GM12878 (cell line): ENCODE measurements at places on chromosomes 5 and 9.

- H3K36me3 ChIP-seq, result no peaks in the 10 kb centered on the region
- H3K4me1 ChIP-seq, result no peaks in the 10 kb centered on the region
- no peak overlapping the region for H3K4me3 ChIP-seq
- DNase-seq, result no peak
Observed at GRCh38 chr9:81676395-81676794, 13.0 kb downstream of the TLE1 start.

DNA sequence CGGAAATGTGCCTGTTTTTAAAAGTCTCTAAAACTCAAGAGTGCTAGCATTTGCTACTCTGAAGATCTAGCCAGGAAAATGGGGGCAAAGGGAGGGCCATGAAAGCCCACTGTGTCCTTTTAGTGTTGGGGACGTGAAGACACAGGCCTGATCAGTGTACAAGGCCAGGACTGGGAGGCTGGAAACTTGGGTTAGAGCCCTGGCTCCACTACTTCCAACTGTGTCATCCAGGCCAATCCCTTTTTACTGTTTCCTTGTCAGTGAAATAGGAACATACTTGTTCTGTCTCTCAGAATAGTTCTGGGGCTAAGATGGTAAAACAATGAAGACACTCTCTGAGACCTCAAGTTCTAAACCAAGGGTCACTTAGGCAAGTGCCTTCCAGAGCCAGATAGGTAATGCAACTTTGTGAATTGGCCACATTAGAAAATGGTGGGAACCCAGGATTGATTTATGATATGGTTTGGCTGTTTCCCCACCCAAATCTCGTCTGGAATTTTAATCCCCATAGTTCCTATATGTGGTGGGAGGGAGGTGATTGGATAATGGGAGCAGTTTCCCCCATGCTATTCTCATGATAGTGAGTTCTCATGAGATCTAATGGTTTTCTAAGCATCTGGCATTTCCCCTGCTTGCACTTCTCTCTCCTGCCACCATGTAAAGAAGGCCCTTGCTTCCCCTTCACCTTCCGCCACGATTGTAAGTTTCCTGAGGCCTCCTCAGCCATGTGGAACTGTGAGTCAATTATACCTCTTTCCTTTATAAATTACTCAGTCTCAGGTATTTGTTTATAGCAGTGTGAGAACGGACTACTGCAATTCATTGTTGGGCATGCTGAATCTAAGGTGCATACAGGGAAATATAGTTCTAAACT lies 30.4 kb upstream of the B4GALT1 start:
- no peaks in the 10 kb centered on the region for H3K36me3 ChIP-seq
- no peak overlapping the region for H3K4me3 ChIP-seq
- no peak overlapping the region for H3K27ac ChIP-seq
- no peaks in the 10 kb centered on the region for H3K27me3 ChIP-seq
- peaks cover 11% of the 10 kb centered on the region for H3K4me1 ChIP-seq

- no peak for DNase-seq
- H3K27ac ChIP-seq, result no peak overlapping the region
- no peak overlapping the region for H3K4me3 ChIP-seq
- no peaks in the 10 kb centered on the region for H3K36me3 ChIP-seq
Observed at GRCh38 chr5:58281189-58281588, 178.7 kb downstream of the PLK2 start.

GRCh38 chr9:133955821-133956411 lies 36.2 kb downstream of the VAV2 start:
- H3K27me3 ChIP-seq, result no peaks in the 10 kb centered on the region
- H3K36me3 ChIP-seq, result no peaks in the 10 kb centered on the region
- peak overlapping the region; percentile 99 for H3K27ac ChIP-seq
- H3K4me1 ChIP-seq, result peaks cover 57% of the 10 kb centered on the region
- DNase-seq, result no peak

GRCh38 chr9:17422994-17423680 lies 155.7 kb upstream of the SH3GL2 start:
- H3K27ac ChIP-seq, result no peak overlapping the region
- H3K4me3 ChIP-seq, result no peak overlapping the region
- no peaks in the 10 kb centered on the region for H3K4me1 ChIP-seq
- DNase-seq, result no peak

DNA sequence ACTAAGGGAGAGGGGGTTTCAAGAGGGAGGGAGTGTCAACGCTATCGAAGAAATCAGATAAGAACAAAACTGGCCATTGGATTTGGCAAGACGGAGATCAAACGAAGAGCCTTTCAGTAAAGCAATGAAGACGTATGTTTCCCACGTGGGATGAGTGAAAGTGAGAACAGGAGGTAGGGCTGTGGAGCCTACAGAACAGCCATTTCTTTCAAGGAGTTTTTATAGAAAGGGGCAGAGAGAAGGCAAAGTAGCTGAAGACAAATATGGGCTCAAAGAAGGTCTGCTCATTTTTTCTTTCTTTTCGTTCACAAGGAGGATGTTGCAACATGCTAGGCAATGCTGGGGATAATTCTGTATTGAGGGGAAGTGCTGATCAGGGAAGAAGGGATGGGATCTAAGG lies 98.3 kb downstream of the SUSD1 start:
- peak overlapping the region; percentile 64 for H3K4me3 ChIP-seq
- peaks cover 51% of the 10 kb centered on the region for H3K4me1 ChIP-seq
- no peaks in the 10 kb centered on the region for H3K36me3 ChIP-seq
- H3K27me3 ChIP-seq, result no peaks in the 10 kb centered on the region

DNA sequence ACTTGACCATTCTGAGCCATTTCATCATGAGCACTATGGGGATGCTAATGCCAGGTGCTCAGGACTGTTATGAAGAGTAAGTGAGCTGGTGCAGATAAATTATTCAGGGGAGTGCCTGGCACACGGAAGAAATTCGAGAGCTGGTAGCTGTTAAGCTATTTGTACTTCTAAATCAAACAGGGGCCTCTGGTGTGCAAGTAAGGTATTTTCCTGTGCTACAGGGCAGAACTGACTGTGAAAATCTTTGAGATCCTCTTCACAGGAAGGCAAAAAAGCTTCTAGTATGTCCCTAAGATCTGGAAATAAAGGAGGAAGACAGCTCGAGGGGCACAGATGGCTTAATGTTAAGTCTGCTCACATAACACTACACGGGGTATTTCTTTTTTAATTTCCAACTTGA lies 106.3 kb upstream of the SPOCK1 start:
- H3K36me3 ChIP-seq, result no peaks in the 10 kb centered on the region
- H3K27ac ChIP-seq, result no peak overlapping the region
- H3K4me1 ChIP-seq, result no peaks in the 10 kb centered on the region
- peaks cover 1% of the 10 kb centered on the region for H3K27me3 ChIP-seq

DNA sequence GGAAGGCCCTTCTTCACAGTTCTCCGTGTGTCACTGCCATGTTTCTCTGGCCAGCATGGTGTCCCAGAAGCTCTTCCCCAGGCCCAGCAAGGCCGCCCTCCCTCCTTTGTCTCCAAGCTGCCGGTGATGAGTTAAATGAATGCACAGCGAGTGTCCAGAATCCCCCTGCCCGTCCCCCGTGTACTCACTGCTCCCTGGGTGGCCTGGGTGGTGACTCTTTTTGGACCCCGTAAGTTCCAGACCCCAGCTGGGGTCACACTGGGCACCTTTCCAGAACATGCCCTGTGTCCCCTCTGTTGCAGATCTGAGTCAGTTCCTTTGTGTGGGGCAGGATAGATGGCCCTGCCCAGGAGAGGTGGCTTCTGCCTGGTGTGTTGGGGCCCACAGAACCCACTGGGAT lies 95.0 kb downstream of the MRPL36 start:
- no peak overlapping the region for H3K27ac ChIP-seq
- H3K4me1 ChIP-seq, result no peaks in the 10 kb centered on the region
- no peak for DNase-seq
- H3K27me3 ChIP-seq, result no peaks in the 10 kb centered on the region; the same call in none of the 2 replicates
- H3K36me3 ChIP-seq, result no peaks in the 10 kb centered on the region
- H3K4me3 ChIP-seq, result no peak overlapping the region

- no peak for DNase-seq
- H3K4me3 ChIP-seq, result peak overlapping the region; percentile 2; the same call in 1 of the 2 replicates
- peaks cover 4% of the 10 kb centered on the region; the same call in 1 of the 2 replicates for H3K27me3 ChIP-seq
- peaks cover 15% of the 10 kb centered on the region for H3K4me1 ChIP-seq
- no peak overlapping the region for H3K27ac ChIP-seq
Observed at GRCh38 chr9:126470241-126470993, 143.3 kb upstream of the LMX1B start.

DNA sequence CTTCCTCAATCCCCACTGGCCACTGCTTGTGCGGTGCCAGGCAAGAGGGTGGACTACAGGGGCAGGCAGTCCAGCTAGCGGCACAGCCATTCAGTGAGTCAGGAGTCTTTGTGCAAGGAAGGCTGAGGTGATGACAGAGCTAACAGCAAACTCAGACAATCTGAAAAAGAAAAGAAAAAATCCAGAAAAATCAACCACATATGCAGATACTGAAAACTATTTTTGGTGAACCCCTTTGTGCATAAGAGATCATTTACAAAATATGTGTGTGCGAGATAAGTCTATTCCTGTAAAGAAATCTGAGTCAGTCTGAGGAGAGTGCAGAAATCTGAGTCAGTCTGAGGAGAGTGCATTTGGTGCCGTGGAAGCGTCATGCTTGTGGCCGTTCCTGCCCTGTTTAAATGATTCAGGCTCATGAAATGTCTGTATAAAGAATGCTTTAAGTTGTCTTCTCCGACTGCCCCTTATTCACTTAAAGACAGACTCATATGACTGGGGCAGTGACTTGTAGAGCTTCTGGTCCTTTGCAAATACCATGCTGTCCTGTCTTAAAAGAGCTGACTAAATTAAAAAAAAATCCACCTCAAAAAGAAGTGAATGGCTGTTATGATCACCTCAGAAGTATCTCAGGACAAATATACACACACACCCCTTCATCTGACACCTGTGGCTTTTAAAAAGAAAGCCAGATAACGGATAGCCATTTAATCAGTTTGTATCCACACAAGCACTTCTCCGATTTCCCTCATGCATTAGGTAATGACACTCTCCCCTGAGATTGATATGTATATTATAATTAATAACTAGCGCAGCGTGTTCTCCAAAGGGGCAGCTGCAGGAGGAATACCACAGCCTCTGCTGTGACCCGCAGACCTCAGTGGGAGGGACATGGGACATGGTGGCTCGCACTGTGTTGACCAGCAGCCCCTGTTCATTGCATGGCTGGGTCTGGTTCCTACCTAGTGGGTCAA lies 47.3 kb downstream of the TRIO start:
- no peak overlapping the region for H3K4me3 ChIP-seq
- H3K36me3 ChIP-seq, result peaks cover 5% of the 10 kb centered on the region; the same call in 1 of the 2 replicates

DNA sequence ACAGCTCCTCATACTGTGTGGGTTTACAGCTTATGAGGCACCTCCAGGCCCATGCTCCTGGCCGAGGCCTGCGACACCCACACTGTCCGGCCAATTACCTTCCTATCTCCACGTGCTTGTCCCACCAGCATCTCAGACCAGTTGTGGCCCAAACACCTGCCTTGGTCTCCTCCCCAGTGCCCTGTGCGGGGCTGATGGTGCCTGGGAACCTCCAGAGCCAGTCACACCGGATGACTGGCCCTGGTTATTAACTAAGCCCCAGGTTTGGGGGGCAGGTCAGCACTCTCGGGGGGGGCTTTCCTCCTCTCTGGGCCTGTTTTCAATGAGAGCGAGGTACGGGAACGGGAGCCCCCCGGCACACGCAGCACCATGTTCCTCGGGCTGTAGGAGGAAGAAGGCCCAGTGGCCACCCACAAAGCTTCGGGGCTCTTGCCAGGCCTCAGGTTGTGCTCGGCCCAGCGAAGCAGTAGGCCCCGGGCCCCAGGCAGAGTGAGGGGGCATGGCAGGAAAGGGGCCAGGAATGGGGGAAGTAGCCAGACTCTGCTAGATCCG lies 76.0 kb upstream of the PHYKPL start:
- H3K36me3 ChIP-seq, result no peaks in the 10 kb centered on the region
- H3K4me3 ChIP-seq, result no peak overlapping the region
- H3K4me1 ChIP-seq, result no peaks in the 10 kb centered on the region
- no peaks in the 10 kb centered on the region for H3K27me3 ChIP-seq
- no peak overlapping the region for H3K27ac ChIP-seq

DNA sequence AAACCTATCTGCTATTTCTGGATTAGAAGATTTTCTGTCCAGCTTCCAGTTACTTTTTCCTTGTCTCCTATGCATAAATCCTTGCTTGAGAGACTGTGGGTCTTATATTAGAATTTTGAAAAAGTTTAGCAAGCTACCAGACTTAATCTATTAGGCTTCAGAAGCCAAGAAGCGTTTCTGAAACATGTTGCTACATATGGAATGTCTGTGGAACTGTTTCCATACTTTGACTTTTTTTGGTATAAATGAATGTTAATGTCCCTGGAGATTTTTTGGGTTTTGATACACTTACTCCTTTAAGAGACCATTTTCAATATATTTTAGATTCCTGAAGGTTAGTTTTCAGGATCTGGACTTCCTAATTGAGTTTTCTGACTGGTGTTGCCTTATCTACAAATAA lies 191.4 kb upstream of the SGCD start:
- no peaks in the 10 kb centered on the region for H3K27me3 ChIP-seq
- no peak overlapping the region for H3K4me3 ChIP-seq
- no peaks in the 10 kb centered on the region for H3K36me3 ChIP-seq
- no peaks in the 10 kb centered on the region for H3K4me1 ChIP-seq
- H3K27ac ChIP-seq, result no peak overlapping the region

DNA sequence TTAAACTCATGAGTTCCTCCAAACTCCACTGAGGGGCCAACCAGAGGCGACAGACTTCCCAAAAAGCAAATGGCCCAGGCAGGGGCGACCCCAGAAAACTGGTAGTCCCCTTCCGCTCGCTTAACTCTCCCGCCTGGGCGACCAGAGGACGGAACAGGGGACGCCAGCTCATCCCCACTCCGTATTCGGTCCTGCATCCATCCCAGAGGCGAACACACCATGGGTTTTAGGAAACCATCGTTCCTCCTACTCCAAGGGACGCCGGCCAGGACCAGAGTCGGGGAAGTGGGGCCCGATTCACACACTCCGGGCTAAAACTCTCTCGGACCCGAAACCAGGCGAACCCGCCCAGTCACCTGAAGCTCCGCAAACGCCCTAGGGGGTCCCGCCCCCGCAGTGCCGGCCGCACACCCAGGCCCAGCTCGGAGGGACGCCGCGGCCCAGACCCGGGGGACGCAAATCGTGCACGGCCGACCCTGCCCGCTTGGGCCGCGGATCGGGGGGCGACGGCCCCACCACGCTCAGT lies 478 bp downstream of the TEX10 start:
- DNase-seq, result no peak
- H3K4me3 ChIP-seq, result peak overlapping the region; percentile 95
- no peaks in the 10 kb centered on the region for H3K27me3 ChIP-seq
- H3K27ac ChIP-seq, result peak overlapping the region; percentile 82
- no peaks in the 10 kb centered on the region for H3K36me3 ChIP-seq

GRCh38 chr5:154513669-154514084 lies 35.6 kb upstream of the HAND1 start:
- H3K4me1 ChIP-seq, result peaks cover 48% of the 10 kb centered on the region
- peak overlapping the region; percentile 39 for H3K27ac ChIP-seq
- peak overlapping the region; percentile 34; the same call in 1 of the 2 replicates for H3K4me3 ChIP-seq
- no peaks in the 10 kb centered on the region for H3K36me3 ChIP-seq
- H3K27me3 ChIP-seq, result no peaks in the 10 kb centered on the region

DNA sequence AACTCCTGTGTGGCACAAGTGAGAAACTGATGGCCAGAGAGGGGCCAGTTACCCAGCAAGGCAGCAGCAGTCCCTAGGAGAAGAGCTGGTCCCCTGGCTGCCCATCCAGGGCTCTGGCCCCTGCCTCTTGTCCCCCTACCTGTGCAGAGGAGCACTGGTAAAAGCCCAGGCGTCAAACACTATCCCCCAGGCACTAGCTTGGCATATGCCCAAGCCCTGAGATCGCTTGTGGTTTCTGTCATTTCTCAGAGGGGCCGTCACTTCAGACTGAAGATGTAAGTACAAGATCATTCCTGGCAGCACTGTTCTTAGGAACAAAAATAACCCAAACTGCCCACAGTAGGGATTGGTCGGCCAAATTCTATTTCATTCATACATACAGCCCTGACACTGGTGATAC lies 53.9 kb downstream of the COL15A1 start:
- no peak for DNase-seq
- H3K27ac ChIP-seq, result no peak overlapping the region
- H3K4me3 ChIP-seq, result no peak overlapping the region
- 0 out of 2 replicates have a peak, but pooled peaks cover 2% of the 10 kb centered on the region for H3K27me3 ChIP-seq
- H3K36me3 ChIP-seq, result no peaks in the 10 kb centered on the region
